NCI-H1417 (cell line): ENCODE measurements at places on chromosomes 11 and 22.
A peak's percentile ranks its signal among the peaks of the same experiment; 100 is the strongest.

DNA sequence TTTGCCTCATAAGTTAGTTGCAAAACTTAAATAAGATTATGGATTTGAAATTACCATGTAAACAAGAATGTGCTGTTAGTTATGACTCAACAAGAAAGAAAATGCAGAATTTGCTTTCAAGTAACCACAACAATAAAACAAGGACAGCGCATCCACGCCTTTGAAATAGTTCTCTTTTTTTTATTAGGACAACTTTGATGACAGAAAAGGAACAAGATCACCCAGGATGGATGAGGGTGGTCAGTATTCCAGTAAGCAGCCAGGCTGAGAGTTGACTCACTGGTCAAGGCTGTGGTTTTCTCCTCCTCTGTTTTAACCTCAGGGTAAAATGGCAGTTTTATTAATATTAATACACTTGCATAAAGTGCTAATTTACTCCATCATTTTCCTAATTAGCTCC is 544.4 kb downstream of the OPCML start:
- DNase-seq, result no peak

DNA sequence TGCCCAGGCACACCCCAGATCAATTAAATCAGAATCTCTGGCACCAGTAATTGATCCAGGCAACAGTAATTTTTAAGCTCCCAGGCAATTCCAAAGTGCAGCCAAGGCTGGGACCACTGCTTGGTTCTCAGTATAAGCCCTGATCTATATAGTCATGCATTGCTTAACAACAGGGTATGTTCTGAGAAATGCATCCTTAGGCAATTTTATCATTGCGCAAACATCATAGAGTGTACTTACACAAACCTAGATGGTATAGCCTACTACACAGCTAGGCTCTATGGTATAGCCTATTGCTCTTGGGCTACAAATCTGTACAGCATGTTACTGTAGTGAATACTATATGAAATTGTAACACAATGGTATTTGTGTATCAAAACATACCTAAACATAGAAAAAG is 651 bp upstream of the C11orf42 start:
- DNase-seq, result no peak

DNA sequence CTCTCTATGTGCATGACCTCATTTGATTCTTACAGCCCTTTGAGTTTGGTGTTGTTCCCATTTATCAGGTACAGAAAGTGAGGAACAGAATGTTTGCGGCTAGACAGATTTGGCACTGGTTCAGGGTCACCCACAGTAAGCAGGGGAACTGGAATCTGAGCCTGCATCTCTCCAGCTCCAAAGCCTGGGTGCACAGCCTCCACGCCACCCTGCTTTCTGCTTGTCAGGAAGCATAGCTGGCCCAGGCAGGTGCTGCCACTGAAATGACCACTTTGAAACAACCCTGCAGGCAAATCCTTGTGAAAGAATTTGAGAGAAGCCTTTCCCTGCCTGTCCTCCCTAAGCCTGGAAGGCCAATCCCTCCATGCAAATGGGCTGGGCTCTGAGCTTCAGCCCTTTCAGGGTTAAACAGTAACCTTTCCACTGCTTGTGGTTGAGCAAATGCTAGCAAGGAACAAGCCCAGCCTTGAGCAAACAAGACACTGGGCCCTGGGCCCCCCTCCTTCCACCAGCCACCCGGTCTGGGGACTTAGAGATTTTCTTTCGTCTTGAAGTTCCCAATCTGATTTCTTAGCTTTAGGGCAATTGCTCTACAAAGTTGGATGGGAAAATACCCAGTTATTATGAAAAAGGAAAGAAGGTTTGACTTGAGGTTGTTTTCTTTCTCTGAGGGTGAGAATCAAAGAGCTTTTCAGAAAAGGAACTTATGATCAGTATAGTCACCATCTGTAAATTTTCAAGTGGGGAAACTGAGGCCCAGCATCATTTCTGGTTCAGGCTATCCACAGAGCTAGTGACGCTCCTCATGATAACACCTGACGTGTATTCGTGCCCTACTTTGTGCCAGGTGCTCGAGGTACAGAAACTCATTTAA is 19.4 kb downstream of the EHF start:
- peak; percentile 65 for DNase-seq

- DNase-seq, result peak; percentile 53
Measured at GRCh38 chr11:46391186-46391577, 394 bp downstream of the CHRM4 start.

GRCh38 chr11:22730319-22730718 is 63.9 kb downstream of the GAS2 start:
- peak; percentile 5 for DNase-seq

- no peak for DNase-seq
Measured at GRCh38 chr11:21908211-21908610, 284.7 kb upstream of the ANO5 start.

GRCh38 chr11:10139656-10140055 is 154.4 kb downstream of the SBF2 start:
- no peak for DNase-seq

- DNase-seq, result no peak
Measured at GRCh38 chr11:21169639-21170038, 500.3 kb downstream of the NELL1 start.

- DNase-seq, result no peak
Measured at GRCh38 chr11:119806064-119806915, 77.3 kb upstream of the NECTIN1 start.

DNA sequence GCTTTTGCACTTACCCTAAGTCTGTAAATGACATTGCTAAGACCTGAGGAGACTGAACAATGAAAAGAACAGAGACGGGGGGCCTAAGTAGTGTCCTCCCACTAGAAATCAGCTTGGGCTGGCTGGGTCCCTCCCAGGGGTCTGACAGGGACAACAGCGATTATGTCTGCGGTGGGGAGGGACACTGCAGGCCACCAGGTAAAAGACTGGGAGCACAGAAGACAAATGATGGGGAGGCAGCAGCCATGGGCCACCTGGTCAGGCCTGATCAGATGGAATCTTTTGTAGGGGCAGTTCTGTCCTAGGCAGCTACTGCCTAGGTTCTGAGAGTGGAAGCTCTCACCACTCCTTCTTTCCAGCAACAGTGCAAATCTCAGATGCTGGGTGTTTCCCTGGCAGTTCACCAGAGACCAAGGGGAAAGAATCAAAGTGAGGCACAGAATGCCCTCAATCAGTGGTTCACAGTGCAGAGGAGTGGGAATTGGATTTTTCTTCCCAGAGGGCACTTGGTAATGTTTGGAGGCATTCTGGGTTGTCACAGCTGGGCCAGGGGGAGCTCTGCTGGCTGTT is 59.1 kb upstream of the GNAZ start:
- no peak for DNase-seq

GRCh38 chr11:97746818-97747217 is 1273.9 kb upstream of the CNTN5 start:
- DNase-seq, result peak; percentile 48

DNA sequence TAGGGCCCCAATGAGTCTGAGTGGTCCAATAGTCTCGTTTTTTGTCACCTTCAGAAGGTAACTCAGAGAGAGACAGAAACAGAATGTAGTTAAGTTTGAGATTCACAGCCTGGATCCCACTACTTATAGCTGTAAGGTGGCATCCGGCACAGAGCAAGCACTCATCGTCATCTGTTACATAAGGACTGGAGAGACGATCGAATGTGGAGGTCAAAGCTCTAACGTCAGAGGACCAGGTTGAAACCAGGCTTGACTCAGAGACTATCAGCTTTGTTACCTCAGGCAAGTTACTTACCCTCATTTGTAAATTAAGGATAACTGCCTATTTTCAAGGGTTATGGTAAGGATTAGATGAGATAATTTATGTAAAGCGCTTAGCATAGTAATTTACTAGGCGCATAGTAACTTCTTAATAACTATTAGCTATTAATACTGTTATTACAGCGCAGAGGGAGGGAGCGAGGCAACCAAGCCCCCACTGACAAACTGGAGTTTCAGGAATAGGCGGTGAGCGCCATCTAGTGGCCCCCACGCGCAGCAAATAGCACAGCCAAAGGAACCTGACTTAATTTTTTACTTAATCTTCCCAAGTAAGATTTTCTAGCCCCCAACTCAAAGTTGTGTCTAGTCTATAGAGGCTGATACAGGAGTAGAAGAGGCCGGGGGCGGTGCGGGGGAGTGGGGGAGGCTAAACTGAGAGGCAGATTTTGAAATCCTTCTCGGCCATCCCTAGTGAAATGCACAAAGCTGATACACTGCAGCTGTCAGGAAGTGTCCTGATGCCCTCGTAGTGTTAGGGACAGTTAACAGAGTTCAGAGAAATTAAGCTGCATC is 29.0 kb upstream of the API5 start:
- peak; percentile 41 for DNase-seq

GRCh38 chr11:124946735-124947141 is 7.3 kb upstream of the CCDC15 start:
- no peak for DNase-seq
